Anterior cingulate cortex (tissue), 58 donors: ENCODE measurements at places on chromosomes 1 and 21.

- DNase-seq, result no peak
Observed at GRCh38 chr1:19101244-19101643, 108.8 kb downstream of the UBR4 start.

DNA sequence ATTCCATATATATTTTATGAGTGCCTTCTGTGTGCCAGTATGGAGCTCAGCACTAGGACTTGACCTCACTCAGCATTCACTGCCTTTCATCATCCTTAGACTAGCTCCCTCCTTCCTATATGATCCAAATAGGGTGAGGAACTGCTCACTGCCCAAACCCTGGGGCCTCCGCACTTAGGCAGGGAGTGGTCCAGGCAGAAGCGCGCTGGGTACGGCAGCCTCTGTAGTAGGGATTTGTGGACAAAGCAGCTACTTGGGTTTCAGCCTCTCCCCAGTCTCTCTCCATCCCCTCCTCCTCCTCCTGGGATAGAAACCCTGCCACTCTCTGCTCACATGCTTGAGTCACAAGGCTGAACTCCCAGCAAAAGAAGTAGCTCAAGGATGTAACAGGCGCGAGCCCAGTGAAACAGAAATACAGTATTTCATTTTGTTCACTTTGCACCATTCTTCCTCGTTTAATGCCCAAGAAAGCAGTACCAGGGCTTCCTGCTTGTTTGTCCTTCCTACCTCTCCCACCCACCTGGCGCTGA is 32.9 kb downstream of the PLEKHA6 start:
- DNase-seq, result peak; percentile 11

DNA sequence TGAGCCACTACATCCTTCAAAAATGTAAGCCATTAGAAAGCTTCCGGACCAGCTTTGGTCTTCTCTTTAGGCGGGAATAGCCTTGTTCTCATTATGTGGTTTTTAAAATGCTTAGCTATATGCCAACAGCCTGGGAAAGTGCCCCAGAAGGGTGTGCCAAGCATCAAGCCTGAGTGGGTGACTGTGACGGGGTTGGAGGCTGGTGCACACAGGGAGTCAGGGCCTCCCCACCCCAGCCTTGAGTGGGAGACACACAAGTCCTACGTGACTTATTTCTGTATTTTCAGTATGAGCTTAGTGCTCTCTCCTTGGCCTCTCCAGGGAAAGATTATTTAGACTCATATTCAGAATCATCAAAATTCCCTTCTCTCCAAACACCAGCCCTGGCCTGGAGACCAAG is 9.8 kb downstream of the UBASH3A start:
- no peak for DNase-seq

GRCh38 chr1:114282751-114283403 is 129.2 kb upstream of the SYT6 start:
- DNase-seq, result peak; percentile 47

GRCh38 chr1:113999799-114000198 is 20.5 kb downstream of the OLFML3 start:
- DNase-seq, result no peak

GRCh38 chr1:156539818-156540355 is 32.5 kb downstream of the IQGAP3 start:
- DNase-seq, result no peak

- no peak for DNase-seq
Observed at GRCh38 chr1:40780678-40781607, 2.6 kb upstream of the KCNQ4 start.

- DNase-seq, result no peak
Observed at GRCh38 chr1:150963321-150964163, 11.1 kb downstream of the CERS2 start.

DNA sequence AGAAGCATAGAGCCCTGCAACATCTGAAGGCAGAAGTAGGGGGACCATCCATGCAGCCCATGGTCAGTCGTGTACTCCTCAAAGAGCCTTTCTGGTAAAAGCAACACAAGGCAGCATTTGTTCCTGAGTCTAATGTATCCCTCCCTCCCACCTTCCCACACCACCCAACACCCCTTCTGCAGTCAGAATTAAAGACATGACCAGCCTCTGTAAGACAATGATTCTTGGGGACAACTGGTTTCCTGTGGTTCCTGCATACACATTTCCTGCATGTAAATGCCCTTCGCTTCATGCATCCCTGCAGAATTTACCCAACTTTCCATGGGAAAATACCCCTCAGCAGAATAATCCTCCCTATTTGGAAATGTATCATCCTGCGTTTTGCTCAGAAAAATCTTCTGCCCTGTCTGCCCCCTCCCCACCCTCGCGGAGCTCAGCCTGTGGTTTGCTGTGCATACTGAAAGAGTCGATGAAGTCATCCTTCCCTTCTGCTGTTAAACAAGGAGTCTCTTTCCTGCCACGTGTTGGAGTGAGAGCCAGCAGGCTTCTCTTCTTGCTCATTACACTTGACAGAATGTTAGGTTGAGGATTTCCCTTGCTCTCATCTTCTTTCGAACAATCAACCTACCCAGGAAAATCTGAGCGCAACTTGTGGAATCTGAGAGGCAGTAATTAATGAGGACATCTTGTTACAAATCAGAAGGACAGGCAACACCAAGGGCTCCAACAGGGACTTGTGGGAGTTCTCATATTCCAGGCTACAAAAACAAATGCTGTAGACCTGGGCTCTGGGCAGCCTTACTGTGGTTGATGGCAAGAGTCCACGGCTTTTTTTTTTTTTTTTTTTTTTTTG is 4.7 kb downstream of the TNN start:
- peak; percentile 48 for DNase-seq

- no peak for DNase-seq
Observed at GRCh38 chr1:10825592-10825991, 29.1 kb upstream of the CASZ1 start.

GRCh38 chr1:156225677-156226014 is 12.8 kb downstream of the PMF1 start:
- DNase-seq, result no peak

GRCh38 chr1:150813028-150813707 is 5.1 kb upstream of the CTSK start:
- DNase-seq, result no peak

DNA sequence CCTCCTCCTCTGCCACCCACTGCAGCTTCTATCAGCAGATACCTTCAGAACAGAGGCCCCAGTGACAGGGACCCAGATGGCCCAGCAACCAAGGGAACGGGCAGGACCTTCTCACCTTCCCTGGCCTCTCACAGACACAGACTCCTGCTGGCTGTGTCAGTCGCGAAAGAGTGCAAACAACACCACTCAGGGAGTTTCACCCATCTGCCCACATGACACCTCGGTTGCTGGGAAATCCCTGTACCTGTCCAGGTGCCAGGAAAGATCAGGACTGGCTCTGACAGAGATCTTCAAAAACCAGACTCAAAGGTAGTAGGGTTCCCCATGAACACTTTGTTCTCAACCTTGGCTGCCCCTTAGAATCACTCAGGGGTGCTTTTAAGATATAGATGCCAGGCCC is 83.5 kb upstream of the HIVEP3 start:
- DNase-seq, result no peak

DNA sequence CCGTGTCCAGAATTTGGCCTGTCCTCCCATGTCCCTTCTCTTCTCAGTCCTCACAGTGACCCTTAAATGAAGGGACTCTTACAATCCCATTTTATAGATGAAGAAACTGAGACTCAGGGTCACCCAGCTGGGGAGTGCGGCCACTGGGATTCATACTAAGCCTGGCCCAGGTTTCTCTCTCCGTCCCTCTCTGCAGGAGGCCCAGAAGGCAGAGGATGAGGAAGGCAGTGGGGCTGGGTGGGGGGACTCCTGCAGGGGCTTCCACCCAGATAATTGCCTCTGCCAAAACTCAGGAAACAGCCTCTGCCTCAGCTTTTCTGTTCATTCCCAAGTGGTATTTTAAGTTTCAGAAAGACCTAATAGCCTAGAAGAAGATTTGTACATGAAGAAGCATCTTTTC is 299.8 kb downstream of the MATN1 start:
- DNase-seq, result no peak

DNA sequence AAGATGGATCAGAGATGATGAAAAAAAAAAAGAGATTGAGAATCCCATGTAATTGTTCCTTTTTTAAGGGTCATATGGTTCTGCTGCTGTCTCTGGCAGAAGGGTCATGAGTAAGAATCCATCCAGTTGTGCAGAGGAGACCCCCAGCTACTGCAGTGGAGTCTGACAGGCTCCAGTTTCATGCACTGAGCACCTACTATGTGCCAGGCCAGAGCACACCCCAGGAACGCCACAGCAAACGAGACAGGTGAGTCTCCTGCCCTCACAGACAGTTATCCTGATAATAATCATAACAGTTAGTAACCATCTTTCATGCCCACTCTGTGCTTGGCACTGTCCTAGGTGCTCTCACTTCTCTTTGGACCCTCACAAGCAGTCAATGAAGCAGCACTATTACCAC is 420.0 kb downstream of the MATN1 start:
- DNase-seq, result no peak

GRCh38 chr1:243582326-243582725 is 267.7 kb downstream of the AKT3 start:
- DNase-seq, result no peak
